SK-N-DZ (cell line): ENCODE measurements at places on chromosomes 12 and 14.
A peak's percentile ranks its signal among the peaks of the same experiment; 100 is the strongest.

GRCh38 chr12:57063991-57064685 is 14.2 kb upstream of the MYO1A start:
- DNase-seq: no peak

DNA sequence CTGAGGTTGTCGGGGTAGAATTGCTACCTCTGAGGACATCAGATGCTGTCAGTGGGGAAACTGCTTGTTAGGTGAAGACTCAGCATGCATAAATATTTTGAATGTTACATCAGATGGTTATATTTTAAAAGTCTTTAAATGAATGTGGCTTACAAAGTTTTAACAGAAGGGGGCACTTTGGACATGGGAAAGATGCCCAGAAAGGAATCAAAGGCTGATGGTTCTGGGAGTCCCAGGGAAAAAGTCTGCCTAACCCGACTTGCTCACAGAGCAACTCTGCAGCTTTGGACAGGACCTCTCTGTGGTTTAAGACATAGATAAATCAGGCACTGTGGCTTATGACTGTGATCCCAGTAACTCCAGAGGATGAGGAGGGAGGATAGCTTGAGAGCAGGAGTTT is 474.9 kb downstream of the ATP23 start:
- DNase-seq: no peak

DNA sequence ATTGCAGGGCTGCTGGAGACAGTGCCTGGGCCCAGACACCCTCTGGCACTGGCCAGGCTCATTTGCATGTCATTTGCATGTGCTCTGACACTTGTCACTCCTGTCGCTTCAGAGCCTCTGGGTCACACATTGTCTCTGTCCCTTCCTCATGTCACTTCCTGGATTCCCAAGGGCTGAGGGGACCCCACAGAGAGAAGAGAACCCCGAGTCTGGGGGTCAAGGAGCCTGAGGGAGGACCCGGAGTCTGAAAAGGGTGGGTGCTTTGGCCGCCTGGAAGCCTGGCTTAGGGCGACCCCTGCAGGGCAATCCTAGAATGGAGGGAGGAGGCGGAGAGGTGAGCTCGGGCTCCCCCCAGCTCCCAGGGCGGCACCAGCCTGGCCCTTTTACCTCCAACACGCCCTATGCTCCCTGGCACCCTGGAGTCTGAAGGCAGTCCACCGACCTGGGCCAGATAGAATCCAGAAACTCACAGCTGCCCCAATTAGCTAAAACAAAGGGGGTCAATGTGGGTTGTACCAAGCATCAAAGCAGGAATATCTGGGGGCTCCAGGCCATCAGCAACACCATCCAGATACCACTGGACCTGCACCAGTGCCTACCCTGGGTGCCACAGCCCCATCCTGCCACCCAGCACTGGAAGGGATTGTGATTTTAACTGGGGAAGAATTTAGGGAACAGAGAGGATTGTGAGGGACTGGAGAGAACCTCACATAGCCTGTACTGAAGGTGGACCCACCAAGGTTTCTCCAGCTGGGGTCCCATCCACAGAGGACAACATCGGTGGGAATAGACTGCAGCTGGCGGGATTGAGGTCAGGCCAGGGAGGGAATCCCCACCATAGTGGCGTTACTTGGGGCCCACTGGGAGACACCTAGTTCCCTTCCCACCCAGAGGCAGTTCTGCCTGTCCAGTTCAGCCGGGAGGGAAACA is 21.8 kb upstream of the KRT78 start:
- DNase-seq: no peak

DNA sequence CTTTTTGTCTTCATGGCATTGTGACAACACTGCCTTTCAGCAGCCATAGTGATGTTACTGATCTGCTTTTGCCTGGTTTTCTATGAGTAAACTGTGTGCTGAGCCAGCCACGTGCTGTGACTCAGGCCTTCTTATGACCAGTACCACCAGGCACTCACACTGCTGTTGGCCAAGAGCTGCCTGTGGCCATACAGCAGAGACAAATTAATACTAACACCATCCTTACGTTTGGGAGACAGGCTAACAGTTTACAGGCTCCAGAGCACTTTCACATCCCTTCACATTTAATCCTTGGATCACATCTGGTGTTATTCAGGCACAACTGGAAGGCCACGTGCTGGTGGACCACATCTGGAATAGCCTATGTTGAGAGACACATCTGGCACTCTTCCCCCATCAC is 377.9 kb downstream of the CCDC91 start:
- DNase-seq: no peak

GRCh38 chr12:1384910-1385309 is 209.5 kb downstream of the FBXL14 start:
- DNase-seq: no peak

GRCh38 chr12:51900323-51900889 is 6.9 kb upstream of the ACVRL1 start:
- DNase-seq: no peak

GRCh38 chr14:71539650-71540285 is 392.5 kb upstream of the RGS6 start:
- no peak for DNase-seq

GRCh38 chr12:95002754-95003153 is 743 bp downstream of the NDUFA12 start:
- DNase-seq: no peak

- DNase-seq: no peak
Observed at GRCh38 chr14:93936245-93936644, 9.1 kb downstream of the FAM181A start.

- no peak for DNase-seq
Observed at GRCh38 chr12:52258335-52258901, 16.0 kb upstream of the KRT86 start.

GRCh38 chr14:97458661-97459579 is 661.7 kb downstream of the VRK1 start:
- DNase-seq: no peak

GRCh38 chr12:42469355-42470175 is 120.0 kb downstream of the PRICKLE1 start:
- no peak for DNase-seq

DNA sequence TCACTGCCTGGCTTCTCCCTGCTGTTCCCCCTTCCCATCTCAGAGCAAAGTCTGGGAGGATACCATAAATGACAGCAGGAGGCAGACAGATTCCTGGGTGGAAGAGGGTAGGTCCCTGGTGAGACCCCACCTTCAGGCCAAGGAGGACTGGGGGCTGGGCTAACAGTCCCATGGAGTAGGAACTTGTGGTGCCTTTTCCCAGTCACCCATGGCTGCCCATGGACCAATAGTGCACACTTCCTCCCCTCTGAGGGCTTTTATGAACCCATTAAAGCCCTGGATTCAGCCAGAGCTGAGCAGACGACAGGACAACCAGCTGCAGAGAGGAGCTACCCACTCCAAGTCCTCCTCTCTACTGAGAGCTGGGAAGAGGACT is 36.6 kb upstream of the OR5AU1 start:
- peak; percentile 28 for DNase-seq

DNA sequence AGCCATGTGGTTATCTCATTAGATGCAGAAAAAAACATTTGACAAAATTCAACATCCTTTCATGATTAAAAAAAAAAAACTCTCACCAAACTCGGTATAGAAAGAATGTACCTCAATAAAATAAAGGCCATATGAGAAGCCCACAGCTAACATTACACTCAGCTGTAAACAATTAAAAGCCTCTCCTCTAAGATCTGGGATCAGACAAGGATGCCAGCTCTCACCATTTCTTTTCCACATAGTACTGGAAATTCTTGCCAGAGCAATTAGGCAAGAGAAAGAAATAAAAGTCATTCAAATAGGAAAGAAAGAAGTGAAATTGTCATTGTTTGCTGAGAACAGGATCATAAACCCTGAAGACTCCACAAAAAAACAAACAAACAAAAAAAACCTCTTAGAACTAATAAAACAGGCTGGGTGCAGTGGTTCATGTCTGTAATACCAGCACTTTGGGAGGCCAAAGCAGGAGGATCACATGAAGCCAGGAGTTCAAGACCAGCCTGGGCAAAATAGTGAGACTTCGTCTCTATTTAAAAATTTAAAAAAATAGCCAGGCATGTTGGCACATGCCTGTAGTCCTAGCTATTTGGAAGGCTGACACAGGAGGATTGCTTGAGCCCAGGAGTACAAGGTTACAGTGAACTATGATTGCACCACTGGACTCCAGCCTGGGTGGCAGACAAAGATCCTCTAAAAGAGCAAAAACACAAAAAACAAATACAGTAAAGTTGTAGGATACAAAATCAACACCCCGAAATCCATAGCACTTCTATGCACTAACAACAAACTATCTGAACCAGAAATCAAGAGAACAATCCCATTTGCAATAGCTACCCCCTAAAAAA is 114.4 kb downstream of the FOXA1 start:
- DNase-seq: no peak

GRCh38 chr12:100142851-100143559 is at the start of gene BLTP3B:
BLTP3B (minus strand) TSS chr12:100142874; CDS start chr12:100142635, 239 bp downstream.
- peak; percentile 87 for DNase-seq

GRCh38 chr12:49190974-49191373 is 2.1 kb upstream of the TUBA1A start:
- DNase-seq: no peak

GRCh38 chr12:116390401-116391335 is 113.2 kb upstream of the MED13L start:
- no peak for DNase-seq

GRCh38 chr12:57896434-57897201 is 44.7 kb upstream of the ATP23 start:
- peak; percentile 71 for DNase-seq

GRCh38 chr14:100618318-100618693 is 31.1 kb upstream of the BEGAIN start:
- no peak for DNase-seq

- no peak for DNase-seq
Observed at GRCh38 chr12:83434600-83434999, 747.9 kb downstream of the TMTC2 start.

GRCh38 chr12:64877363-64878004 is 53.0 kb downstream of the TBC1D30 start:
- DNase-seq: no peak

- no peak for DNase-seq
Observed at GRCh38 chr14:101234999-101235334, 326.3 kb upstream of the DIO3 start.

DNA sequence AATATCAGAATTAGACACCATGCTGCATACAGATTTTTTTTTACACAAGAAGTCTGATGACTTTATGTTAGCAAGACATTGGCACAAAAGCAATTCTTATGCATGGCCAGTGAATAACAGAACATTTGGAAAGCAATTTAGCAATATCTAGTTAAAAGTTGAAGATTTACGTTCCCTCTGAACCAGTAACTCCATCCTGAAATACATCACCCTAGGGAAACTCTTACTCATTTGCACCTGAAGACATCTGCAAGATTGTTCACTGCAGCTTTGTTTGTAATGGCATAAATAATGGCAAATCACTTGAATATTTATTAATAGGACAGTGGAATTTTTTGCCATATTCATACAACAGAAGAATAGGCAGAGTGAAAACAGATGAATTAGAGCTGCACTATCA is 670.0 kb upstream of the NOVA1 start:
- no peak for DNase-seq

DNA sequence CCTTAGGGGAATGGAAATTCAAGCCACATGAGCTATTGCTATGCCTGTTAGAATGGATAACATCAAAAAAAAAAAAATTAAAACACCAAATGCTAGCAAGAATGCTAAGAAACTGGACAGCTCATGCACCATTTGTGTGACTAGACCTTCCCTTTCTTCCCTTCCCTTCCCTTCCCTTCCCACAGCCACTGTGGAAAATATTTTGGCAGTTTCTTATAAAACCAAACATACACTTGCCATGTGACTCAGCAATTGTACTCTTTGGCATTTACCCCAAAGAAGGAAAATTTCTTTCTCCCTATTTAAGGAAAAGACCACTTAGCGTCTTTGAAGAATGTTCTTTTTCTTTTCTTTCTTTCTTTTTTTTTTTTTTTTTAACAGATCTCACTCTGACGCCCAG is 49.1 kb upstream of the FKBP4 start:
- DNase-seq: no peak

DNA sequence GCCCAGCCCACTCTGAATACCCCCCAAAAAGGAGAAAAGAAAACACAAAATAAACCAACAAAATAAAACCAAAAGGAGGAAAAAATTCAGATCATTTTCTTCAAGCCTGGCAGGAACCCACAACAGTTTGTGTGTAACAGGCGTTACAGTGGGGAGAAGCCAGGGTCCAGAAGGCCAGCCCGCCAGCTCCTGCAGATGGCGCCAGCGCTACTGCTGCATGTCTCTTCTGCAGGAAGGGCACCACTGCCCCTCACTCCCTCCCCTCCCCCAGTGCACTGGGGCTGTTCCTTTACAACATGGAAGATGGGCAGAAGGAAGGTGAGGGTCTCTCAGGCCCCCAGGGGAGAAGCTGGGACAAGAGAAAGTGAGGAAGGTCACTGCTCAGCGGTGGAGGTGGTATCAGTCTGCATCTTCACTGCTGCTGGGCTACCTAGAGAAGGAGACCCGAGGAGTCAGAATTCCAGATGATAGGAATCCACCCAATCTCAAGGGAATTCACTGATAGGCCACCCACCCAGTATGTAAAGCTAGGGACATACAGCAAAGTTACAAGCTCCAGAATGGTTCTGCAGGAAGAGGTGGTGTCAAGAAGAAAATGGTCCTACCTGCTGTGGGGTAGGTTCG is 2.3 kb upstream of the NOP2 start:
- DNase-seq: peak; percentile 65

- no peak for DNase-seq
Observed at GRCh38 chr14:36333119-36333518, 12.7 kb upstream of the MBIP start.

- no peak for DNase-seq
Observed at GRCh38 chr12:79453820-79454219, 236.9 kb downstream of the PAWR start.

DNA sequence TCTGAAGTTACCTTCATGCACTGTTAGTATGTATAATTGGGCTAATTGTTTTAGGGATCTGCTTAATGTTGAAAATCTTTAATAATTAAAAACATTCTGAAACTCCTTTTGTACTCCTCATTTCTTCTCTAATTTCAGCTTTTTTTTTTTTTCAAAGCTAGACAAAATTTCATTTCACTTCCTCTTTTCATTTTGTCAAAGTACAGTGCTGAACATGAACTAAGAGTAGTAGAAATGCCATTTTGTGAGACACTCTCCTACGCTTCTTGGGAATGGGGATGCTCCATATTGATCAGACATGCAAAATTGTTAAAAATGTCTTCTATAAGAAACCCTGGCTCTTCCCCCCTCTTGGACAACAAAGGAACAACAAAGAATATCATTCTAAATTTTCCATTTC is 1.7 kb downstream of the ABCD2 start:
- DNase-seq: no peak

DNA sequence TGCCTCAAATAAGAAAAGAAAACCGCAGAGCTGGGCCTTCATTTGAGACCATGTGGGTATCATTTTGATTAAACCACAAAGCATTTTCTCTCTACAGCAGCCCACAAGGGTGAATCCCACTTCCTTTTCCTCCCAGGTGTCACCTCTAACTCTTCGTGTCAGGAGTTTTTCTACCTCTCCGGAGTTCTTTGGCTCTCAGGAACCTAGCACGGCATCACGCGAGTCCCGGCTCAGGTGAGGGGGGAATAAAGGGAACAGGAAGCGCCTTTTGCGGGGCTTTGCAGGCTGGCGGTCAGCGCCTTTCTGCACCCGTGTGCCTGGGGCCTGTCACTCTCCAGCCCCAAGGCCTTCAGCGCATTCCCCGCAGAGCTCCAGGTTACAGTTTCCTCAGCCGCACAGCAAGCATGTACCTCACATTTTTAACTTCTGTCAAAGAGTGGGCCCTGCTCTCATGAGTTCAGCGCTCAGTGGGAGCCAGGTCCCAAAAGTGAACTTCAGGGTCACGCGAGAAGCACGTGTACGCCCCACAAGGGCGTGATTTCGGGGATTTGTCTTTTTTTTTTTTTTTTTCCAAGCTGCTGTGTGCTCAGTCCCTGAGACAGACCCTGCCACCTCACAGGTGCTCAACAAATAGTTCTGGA is 740 bp upstream of the PRPF40B start:
- DNase-seq: no peak
